NCI-H1092 (cell line): ENCODE measurements at places on chromosomes 5 and 9.

DNA sequence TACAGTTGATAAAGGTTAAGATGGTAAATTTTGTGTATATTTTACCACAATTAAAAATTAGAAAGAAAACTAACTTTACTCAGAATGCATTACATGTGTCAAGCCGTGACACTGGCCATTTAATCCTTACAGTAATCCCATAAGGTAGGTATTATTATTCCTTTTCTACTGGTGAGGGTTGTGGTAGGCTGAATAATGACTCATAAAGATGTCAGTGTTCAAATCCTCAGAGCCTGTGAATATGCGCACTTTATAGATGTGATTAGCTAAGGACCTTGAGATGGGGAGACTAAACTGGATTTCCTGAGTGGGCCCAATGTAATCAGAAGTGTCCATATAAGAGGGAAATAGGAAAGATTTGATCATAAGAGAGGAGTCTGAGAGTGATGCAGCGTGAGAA is 288.1 kb downstream of the TMEM167A start:
- no peak for DNase-seq

GRCh38 chr9:132066057-132066456 is 13.6 kb downstream of the MED27 start:
- DNase-seq = no peak

DNA sequence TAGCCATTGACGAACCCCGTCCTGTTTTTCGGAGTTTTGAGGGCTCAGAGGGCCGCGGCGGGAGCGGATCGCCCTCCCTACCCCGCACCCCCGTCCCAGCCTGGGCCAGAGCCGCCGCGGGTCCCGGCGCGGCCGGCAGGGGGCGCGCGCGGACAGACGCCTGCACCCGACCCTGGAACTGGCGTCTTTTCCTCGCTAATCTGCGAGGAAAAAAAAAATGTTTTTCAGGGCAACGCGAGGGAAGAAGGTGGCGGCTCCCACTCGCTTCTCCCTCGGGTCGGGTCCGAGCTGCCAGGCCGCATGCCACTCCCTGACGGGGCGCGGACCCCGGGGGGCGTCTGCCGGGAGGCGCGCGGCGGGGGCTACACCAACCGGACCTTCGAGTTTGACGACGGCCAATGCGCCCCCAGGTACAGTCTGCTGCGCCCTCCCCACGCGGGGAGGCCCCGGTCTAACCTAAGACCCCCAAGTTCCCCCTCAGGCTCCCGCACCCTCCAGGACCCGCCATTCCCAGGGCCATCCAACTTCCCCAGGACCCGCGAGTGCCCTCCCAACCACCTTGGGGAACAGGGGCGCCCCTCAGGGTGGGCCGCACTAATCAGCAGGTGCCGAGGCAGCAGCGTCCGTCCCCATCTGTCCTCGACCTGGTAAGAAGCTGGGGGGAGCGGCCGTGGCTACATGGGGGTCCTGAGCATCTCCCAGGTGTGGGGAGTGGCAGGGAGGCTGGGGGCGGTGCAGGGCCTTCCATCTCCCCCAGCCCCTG is at the start of gene KCNT1:
TSS of gene KCNT1 (plus strand) at position 227 of the 763 bp plus-strand sequence. CDS start at position 301, 74 bp downstream.
- no peak for DNase-seq

DNA sequence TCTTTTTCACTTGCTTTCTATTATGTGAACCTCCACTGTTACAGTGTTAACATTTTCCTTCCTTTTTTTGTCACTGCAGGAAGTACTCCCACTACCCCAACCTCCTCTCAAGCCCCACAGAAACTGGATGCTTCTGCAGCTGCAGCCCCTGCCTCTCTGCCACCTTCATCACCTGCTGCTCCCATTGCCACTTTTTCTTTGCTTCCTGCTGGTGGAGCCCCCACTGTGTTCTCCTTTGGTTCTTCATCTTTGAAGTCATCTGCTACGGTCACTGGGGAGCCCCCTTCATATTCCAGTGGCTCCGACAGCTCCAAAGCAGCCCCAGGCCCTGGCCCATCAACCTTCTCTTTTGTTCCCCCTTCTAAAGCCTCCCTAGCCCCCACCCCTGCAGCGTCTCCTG is 18.8 kb downstream of the NUP214 start:
- no peak for DNase-seq

- DNase-seq = no peak
These were observed 286.3 kb downstream of the PDE4D start for GRCh38 chr5:59607138-59607765.

GRCh38 chr5:176820937-176821336 is 10.6 kb downstream of the UNC5A start:
- DNase-seq = no peak

DNA sequence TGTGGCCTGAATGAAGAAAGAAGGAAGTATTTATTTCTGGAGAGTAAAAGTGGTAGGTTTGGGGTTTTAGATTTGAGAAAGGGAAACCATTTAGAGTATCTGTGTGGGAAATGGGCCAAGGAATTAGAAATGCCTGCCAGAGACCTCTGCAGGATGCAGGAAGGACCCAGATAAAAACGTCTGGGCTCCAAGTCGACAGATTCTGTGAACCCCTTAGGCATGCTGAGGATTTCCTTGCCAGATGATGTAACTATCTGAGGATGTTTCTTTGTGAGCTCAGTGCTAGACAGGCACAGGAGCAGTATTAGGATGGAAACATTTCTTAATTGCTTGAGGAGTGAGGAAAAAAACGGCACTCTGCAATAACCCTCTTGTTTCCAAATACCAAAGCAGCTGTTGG is 251.8 kb upstream of the DMRT1 start:
- DNase-seq = no peak

GRCh38 chr9:121292801-121293241 is 24.9 kb downstream of the GSN start:
- DNase-seq = no peak
